Activated naive CD4-positive, alpha-beta T cell treated with anti-CD3 and anti-CD28 coated beads, Interleukin-2, amount 50 U/mL, for 72 hours (primary cell): ENCODE measurements at places on chromosomes 16 and 17. TPM values are rescaled to one million over a fixed set of nuclear protein-coding genes. Genes with fewer than 3 reads are reported as not detected.

DNA sequence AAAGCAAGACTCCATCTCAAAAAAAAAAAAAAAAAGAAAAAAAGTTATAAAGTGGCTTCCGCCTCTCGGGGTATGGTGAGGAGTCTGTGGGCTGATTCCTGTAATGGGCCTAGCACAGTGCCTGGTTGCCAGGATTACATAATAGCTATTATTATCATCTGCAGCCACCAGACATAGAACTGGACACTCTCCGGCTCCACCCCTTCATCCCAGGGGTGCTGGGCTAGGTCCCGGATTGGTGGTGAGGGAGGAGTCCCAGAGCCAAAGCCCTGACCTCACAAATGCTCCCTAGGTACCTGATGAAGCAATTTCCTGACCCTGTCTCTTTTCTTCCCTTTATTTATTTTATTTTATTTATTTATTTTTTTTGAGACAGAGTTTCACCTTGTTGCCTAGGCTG lies 11.6 kb upstream of the ADGRG1 start:
- peak; percentile 6 for DNase-seq

DNA sequence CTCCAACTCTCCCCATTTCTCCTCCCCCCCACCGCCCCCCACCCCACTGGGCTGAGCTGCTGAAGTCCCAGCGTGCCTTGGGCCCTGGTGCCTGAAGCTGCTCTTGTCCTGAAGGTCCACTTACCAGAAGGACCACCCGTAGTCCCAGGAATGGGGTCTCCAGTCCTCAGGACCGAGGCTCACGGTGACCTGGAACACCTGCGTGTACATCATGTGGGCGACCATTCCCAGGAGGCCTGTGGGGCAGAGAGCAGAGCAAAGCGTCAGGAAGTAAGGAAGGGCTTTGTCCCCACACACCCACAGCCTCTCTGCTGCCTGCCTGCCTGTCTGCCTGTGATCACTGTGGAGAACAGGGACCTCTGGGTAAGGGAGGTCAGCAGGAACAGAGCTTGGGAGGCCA lies 218.7 kb downstream of the GSG1L start:
- DNase-seq: peak; percentile 41

CCL16 gene
- total RNA-seq: not detected

CACNG1 gene
- not detected for total RNA-seq

GRCh38 chr17:20986767-20987510 lies 55.9 kb downstream of the USP22 start:
- DNase-seq: no peak

ABCA10 gene
- total RNA-seq: 1.4 TPM

DNA sequence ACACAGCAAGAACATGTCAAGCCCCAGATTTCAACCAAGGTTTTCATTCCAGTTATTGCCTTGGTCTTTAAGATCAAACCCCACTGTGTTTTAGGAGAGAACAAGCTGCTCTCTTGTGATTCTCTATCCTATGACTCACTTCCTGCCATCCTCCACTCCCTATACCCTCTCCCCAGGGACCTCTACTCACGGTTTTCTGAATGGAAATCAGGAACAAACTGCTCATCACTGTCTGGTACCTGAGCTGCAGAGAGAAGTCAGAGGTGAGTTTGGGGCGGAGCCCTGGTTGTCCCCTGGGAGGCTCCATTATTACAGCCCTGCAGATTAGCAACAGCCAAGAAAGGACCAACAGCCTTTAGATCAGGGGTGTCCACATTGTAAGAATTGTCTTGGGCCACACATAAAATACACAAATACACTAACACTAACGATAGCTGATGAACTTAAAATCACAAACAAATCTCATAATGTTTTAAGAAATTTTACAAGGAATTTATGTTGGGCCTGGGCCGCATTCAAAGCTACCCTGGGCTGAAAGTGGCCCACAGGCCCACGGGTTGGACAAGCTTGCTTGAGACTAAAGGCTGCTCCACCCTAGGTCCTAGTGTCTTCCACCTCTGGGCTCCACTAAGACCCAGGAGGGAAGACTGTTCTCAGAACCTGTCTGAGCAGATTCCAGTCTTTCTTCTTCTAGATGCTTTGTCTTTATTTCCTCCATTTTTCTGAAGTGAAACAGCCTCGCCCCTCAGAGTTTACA lies 9.7 kb downstream of the ETV4 start:
- no peak for DNase-seq

- no peak for DNase-seq
These were observed 24.2 kb downstream of the FAM20A start for GRCh38 chr17:68576811-68577496.

DNA sequence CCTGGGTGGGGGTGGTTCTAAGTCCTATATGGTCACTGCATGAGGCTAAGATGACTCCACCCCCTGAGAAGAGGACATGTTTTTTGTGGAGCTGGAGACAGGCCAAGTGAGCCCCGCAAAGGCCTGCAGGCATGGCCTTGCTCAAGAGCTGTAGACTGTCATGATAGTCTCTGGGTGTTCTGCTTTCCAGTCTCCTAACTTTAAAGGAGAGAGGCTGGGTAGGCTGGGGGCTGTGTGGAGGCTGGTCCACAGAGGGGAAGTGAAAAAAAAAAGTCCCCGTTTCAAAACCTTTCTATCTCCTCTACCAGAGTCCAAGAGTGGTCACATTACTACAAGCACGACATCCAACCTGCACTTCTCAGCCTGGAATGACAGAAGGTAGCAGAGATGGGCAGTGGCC lies 27.1 kb downstream of the CDRT4 start:
- no peak for DNase-seq

DNA sequence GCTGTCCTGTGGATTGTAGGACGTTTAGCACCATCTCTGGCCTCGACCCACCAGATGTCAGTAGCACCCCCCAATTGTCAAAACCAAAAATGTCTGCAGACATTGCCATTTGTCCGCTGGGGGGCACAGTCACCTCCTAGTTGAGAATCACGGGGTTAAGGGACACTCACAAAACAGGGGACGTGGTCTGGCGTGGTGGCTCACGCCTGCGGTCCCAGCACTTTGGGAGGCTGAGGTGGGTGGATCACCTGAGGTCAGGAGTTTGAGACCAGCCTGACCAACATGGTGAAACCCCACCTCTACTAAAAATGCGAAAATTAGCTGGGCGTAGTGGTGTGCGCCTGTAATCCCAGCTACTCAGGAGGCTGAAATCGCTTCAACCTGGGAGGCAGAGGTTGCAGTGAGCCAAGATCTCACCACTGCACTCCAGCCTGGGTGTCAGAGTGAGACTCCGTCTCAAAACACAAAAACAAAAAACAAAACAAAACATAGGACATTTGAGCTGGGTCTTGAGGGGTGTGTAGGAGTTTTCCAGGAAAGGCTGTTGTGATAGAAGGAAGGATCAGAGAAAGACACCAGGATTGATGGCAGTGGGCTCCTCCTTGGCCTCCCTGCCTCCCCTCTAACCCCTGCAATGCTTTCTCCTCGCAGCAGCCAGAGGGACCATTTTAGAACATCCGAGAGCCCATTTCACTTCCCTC lies 171.8 kb upstream of the GSE1 start:
- DNase-seq: no peak
